ENCODE measurements at places on chromosomes 4 and X.

GRCh38 chrX:68932611-68933010, 103.8 kb downstream of the EFNB1 start:
- DNase-seq = no peak

DNA sequence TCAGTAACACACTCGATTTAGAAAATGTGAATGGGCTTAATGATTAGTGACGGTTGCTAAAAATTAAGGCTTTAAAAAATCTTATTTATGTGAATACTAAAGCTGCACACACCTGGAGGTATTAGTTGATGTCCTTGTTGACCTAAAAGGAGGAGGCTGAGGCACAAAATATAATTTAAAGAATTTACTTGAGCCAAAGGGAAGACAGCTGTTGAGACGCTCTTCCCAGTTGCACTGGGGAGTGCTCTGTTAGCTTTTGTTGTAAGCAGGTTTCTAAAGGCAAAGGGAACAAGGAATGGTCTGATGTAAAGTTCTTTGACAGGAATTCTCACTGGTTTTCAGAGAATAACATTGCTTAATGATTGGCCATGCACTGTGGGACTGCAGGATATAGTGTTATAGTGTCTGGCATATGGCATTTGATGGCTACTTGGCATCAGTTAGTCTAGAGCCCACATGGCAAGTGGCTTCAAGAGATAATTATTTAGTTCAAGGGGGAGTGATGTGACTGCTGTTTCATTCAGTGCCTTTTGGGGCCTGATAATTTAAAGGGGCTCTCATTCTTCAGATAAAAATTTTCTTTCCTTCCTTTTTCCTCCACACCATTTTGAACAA, 30.8 kb upstream of the PGM2 start:
- no peak for DNase-seq

DNA sequence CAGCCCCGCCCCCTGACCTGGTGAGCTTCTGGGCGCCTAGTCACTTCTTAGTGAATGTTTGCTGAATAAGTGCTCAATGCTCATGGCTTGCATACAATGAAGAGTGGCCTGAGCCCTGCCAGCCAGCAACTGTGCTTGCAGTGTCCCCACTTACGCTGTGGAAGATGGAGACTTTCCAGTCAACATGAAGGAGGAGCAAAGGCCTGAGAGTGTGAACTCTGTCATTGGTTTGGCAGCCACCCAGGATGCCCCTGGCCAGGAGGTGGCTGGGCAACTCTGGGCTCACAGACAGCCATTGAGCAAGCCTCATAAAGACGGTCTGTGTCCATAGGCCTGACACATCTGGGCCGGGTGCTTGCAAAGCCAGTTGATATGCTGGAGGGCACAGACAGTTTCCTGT, 72.1 kb upstream of the MAMLD1 start:
- DNase-seq = peak; percentile 12

GRCh38 chr4:38144031-38144430, 183.8 kb downstream of the PTTG2 start:
- DNase-seq = no peak

DNA sequence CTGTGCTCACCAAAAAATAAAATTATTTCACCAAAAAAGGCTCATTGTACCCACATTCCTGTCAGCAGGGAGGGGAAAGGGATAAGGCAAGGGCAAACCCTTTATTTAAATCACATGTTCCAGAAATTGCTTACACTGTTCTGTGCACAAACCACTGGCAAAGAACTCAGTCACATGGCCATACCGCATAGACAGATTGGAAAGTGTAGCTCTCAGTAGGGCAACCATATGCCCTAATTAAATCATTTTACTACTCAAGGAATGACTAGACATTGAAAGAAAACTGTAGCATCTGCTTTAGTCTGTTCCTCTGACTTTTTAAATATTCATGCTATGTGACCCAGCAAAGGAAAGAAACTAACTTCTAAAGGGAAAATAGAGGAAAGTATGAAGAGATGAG, 119.2 kb upstream of the FAM241A start:
- no peak for DNase-seq

- DNase-seq = no peak
These were observed 47.9 kb upstream of the PLAC1 start for GRCh38 chrX:134706138-134706537.
